ENCODE measurements at places on chromosomes 1 and 21.

- DNase-seq = no peak
Measured at GRCh38 chr1:200205216-200205995, 177.9 kb downstream of the NR5A2 start.

GRCh38 chr1:14994841-14995437, 158.6 kb upstream of the TMEM51 start:
- DNase-seq = no peak

- DNase-seq = no peak
Measured at GRCh38 chr1:32163405-32163804, 16.1 kb upstream of the TXLNA start.

GRCh38 chr1:98327220-98327861, 334.2 kb upstream of the SNX7 start:
- DNase-seq = no peak

GRCh38 chr1:37998089-37998808, 7.1 kb downstream of the FHL3 start:
- no peak for DNase-seq

DNA sequence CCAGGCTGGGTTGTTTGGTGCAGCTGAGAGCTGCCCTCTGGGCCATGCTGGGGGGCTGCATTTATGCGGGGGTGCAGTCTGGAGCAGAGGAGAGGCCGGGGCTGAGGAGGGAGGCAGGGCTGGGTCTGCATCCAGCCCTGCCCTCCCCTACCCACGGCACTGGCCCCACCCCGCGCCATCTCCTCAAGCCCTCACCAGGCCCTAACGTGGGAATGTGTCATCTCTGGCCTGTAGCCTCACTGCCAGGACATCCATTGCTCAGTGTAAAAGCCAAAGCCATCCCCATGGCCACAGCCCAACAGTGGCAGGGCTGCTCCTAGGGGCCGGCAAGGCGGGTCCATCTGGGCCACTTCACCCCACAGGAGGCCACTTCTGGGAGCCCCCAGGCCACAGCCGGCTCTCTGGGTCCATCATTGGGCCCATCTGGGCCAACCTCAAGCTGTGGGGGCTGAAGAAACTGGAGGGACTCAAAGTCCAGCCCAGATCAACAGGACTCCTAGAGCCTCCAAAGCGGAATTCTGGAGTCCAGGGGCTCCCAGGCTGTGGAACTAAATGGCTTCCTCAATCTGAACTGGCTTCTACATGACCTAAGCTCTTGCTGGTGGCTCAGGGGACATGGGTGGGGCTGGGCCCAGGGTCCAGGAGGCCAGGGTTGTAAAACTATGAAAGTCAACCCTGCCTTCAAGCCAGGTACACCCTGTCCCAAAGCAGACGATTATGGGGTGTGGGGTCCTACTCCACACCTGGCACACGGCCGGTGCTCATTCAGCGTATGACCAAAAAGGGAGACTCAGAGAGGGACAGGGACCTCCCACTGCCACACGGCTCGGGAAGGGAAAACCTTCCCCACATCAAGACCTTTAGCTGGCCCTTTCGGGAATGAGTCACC, 32.6 kb downstream of the RUNX3 start:
- DNase-seq = no peak

- DNase-seq = peak; percentile 12
Measured at GRCh38 chr21:17231771-17232170, 281.1 kb upstream of the CXADR start.

GRCh38 chr1:59414406-59415133, 117.7 kb downstream of the FGGY start:
- DNase-seq = no peak

- no peak for DNase-seq
Measured at GRCh38 chr1:234963904-234964702, 164.5 kb downstream of the TOMM20 start.

- DNase-seq = no peak
Measured at GRCh38 chr1:67586596-67586995, 98.4 kb upstream of the GADD45A start.

Measured in NCI-H1417 (cell line).